ENCODE measurements at places on chromosomes 5 and 9. TPM values are rescaled to one million over a fixed set of nuclear protein-coding genes. Genes with fewer than 3 reads are reported as not detected.

The RANBP17 gene
- 34.5 TPM for total RNA-seq

The IL4 gene
- not detected for total RNA-seq

The SHISAL2B gene
- total RNA-seq: not detected

The PDLIM4 gene
- total RNA-seq: 32.4 TPM

The ZNF608 gene
- 20.8 TPM for total RNA-seq

The MLANA gene
- not detected for total RNA-seq

The GFRA3 gene
- total RNA-seq: 3.6 TPM

The SPOCK1 gene
- total RNA-seq: 39.8 TPM

The ELAVL2 gene
- total RNA-seq: not detected

The NMUR2 gene
- not detected for total RNA-seq

The CCIN gene
- not detected for total RNA-seq

The DBH gene
- under 0.01 TPM for total RNA-seq

All from tibial nerve (tissue), 4 donors.